Activated gamma-delta T cell treated with anti-CD3 and anti-CD28 coated beads, Interleukin-2, amount 50 U/mL, for 16 hours (primary cell): ENCODE measurements at places on chromosomes 6 and 20.

- DNase-seq, result no peak
Observed at GRCh38 chr6:118860880-118861279, 33.1 kb upstream of the ASF1A start.

DNA sequence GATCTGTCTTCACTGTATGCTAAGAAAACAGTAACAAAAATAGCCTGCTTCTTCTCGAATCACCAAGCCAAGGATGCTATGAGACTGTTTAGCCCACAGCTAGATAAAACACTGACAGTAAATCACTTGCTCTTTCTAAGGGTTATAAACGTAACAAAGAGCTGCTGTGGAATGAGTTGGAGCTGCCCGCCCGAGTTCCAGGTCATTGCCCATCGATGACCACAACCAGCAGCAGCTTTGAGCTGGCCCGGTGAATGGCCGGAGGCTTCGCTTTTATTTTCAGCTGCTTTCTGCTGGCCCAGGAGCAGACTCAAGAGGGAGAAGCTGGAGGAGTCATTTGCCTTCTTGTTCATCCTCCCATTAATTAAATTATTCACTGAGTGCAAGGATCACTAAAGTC, 82.2 kb upstream of the CDH4 start:
- no peak for DNase-seq

DNA sequence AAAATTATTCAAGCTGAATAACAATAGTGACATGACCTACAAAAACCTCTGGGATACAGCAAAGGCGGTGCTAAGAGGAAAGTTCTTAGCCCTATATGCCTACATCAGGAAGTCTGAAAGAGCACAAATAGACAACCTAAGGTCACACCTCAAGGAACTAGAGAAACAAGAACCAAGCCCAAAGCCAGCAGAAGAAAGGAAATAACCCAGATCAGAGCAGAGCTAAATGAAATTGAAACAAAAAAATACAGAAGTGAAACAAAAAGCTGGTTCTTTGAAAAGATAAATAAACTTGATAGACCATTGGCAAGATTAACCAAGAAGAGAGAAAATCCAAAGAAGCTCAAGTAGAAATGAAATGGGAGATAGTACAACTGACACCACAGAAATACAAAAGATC, 47.6 kb upstream of the NOTCH4 start:
- no peak for DNase-seq

DNA sequence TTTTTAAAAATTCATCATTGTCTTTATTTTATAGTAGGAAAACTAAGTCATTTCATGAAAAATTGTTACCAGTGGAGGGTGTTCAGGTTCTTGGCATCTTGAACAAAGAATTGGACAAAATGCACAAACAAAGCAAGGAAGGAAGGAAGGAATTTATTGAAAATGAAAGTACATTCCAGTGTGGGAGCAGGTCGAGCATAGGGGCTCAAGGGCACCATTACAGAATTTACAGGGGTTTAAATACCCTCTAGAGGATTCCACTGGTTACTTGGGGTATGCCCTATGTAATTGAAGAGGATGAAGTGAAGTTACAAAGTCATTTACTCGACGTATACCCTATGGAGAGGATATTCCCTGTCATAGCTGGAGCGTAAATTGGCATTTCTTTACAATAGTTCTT, 37.4 kb upstream of the HDAC2 start:
- no peak for DNase-seq

- DNase-seq, result no peak
Observed at GRCh38 chr20:37235065-37235464, 26.5 kb downstream of the GHRH start.

DNA sequence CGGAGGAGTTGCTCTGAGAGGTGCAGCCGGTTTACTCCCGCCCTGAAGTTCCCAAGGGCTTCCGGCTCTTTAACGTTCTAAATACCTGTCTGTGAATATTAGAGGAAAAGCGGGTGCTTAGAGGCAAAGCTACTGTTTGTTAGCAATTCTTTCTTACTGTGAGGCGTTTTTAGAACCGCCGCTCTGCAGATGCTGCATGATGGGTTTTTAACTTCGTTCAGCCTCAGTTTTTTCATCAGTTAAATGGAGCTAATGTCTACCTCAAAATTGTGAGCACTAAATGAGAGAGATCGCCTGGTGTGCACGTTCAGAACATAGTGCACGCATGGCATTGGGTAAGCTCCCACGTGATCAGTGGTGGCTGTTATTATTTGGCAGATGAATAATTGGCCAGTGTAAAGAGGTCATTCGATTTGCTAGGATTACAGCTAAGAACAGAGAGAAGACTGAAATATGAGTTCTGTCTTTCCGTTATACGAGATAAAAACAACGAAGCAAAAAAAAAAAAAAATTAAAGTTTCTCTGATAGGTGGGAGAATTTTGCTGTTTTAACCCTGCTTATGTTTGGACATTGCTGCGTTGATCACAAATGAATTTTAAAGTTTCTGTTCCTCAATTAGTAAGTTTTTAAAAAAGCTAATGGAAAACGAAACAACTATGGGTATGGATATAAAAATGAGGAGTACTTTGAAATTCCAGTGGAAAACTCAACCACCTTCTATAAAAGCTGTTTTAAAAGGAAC, 660 bp upstream of the TFB1M start:
- peak; percentile 22 for DNase-seq
